NCI-H1436 treated with DMSO at 0.1 percent for 48 hours (cell line): ENCODE measurements at places on chromosomes 2 and 18.

GRCh38 chr2:26952374-26952773, 18.1 kb upstream of the MAPRE3 start:
- DNase-seq = no peak

DNA sequence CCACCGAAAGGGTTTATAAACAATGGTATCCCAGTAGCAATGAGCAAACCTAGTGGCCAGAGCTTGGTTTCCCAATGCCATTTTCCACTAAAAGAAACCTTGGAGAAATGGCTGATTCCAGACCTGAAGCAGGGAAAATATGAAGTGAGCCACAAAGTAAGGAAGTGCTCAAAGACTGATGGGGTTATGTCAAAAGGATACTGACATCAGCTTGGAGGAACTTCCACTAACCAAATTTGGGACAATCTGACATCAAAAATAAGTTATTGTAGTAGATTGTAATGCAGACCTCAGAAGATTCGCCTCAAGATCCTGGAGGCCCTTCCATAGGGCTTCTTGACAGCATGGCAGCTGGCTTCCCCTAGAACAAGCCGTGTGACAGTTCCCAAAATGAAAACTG, 79.4 kb upstream of the SP3 start:
- DNase-seq = no peak

- DNase-seq = no peak
Observed at GRCh38 chr2:144660518-144661316, 140.8 kb upstream of the ZEB2 start.

DNA sequence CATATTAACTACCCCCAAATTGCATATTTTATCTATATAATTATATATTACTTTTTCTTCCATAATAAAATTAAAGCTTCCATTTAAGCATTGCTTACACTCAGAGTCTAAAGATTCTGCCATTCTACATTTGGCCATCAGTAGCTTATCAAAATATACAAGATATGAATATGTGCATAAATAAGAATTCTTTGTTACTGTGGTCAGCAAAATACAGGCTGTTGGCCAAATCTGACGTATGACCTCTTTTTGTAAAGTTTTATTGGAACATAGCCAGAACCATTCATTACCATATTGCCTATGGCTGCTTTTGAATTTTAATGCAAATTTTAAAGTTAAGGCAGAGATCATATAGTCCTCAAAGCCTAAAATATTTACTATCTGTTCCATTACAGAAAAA, 643.9 kb upstream of the VRK2 start:
- DNase-seq = no peak

DNA sequence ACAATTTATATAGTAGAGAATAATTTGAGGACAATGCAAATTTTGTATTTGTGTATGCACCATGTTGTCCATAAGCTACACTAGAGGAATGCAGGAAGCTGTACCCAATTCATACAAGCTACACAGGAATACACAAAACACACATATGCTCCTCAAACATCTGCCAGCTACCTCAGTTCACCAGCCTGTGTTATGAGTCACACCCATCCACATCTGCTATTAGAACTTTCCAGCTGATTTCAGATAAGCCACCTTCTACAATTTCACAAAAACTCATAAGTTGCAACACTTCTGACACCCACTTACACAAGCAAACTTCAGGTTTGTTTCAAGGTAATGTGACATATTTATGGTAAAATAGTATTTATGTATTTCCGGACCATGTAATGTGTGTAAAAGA, 438.9 kb downstream of the SATB2 start:
- no peak for DNase-seq

DNA sequence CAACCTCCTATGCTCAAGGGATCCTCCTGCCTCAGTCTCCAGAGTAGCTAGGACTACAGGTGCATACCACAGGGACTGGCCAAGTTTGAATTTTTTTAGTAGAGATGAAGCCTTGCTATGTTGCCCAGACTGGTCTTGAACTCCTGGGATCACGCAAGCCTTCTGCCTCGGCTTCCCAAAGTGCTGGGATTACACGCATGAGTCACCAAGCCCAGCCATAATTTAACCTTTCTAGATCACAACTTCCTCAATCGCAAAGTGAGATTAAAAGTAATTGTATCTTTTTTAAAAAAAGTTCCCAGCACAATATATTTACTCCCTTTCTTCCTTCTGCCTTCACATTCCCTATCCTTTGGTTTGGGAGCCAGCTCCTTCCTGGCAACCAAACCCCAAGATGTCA, 5.8 kb upstream of the PPP1CB start:
- DNase-seq = no peak

- DNase-seq = no peak
Observed at GRCh38 chr18:56112013-56112749, 524.2 kb upstream of the TCF4 start.

DNA sequence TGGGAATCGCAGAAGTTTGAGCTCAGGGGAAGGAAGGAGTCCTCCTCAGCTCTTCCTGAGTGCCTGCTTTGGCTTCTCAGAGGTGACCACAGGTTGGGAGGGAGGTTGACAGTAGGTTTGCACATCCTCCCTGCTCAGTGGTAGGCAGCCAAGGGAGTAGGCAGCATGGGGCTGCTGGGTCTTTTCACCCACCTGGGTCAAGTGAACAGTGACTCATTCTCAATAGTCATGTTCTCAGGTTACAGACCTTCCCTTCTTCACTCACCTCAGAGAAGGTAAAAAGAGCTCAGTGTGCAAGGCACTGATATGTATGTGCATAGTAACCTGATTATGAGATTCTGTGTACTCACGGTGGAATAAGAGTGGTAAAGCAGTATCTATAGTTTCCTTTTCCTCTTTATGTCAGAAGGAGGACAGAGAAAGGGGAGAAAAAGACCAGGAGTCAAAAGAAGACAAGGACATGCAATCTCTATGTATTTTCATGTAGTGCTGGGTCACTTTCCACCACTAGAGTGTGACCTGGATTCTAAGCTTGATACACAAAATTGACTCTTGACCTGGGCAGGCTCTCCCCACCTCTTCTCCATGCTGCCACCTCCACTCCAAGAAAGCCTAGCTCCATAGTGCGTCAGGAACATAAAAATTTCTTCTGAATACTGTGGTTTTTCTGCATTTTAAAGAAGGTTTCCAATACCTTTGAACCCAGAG, 36.5 kb upstream of the ASNSD1 start:
- no peak for DNase-seq

DNA sequence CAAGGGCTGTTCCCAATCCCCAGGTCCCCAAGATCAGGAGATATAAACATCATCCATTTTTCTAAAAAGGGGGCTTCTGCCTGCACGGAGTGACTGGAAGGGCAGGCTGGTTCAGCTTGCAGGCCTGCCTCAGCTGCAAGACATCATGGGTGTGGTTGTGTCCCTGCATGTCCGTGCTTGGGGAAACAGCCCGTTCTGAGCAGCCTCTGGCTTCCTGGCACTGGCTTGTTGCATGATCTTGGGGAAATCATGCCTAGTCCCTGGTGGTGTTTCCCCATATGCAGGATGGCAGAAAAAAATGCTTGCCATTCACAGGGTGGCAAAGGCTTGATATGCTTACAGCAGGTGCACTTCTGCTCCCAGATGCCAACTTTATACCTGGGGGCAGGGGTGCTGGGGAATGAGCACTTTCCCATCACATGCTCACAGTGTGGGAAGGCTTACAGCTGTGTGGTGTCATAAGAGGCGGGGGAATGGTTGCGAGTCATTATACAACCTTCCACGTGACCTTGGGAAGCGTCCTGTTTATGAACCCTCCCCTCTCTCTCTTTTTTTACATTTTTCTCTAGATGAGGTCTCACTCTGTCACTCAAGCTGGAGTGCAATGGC, 7.2 kb downstream of the PCARE start:
- DNase-seq = no peak

- DNase-seq = no peak
Observed at GRCh38 chr2:239008004-239008403, 160.1 kb downstream of the TWIST2 start.

GRCh38 chr2:109538546-109538945, 75.2 kb downstream of the SEPTIN10 start:
- DNase-seq = no peak

GRCh38 chr2:223102040-223102400, 50.0 kb downstream of the KCNE4 start:
- DNase-seq = no peak

GRCh38 chr2:102109016-102109415, 33.5 kb upstream of the IL1R1 start:
- DNase-seq = no peak

- DNase-seq = no peak
Observed at GRCh38 chr2:127139766-127140165, 32.8 kb upstream of the BIN1 start.

DNA sequence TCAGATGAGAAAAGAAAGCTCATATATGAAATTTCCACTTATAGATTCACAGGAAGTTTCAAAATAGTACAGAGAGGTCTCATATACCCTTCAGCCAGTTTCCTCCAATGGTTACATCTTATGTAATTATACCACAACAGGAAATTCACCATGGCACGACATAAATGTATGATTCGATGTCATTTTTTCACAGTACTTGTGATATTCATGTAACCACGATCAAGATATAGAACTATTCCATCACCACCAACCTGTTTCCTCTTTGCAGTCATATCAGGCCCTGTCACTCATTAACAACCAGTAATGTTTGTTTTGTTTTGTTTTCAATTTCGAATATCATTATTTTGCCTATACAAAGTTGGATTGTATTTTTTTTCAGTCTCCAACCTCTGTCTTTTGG, 314.3 kb upstream of the POU3F3 start:
- no peak for DNase-seq

- no peak for DNase-seq
Observed at GRCh38 chr2:226661789-226662545, 137.7 kb downstream of the IRS1 start.

GRCh38 chr18:33404244-33404873, 36.2 kb downstream of the CCDC178 start:
- DNase-seq = no peak

DNA sequence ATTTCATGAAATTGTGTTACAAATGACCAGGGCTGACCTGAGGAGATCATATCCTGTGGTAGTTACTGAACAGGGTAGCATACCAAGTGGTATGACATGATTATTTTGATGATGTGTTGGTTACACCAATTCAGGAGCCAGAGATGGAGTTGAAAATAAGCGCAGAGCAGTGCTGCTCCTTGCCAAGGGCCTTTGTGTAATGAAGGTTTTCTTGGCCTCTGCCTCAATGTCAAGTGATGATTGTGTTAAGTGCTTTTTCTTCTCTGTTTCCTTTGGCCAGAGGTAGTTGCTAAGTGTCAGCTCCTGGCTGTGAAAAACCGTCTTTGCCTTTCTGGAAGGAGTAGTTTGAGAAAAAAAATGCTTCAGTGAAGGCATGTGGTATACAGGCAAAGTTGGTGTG, 131.2 kb downstream of the CERS6 start:
- DNase-seq = no peak

DNA sequence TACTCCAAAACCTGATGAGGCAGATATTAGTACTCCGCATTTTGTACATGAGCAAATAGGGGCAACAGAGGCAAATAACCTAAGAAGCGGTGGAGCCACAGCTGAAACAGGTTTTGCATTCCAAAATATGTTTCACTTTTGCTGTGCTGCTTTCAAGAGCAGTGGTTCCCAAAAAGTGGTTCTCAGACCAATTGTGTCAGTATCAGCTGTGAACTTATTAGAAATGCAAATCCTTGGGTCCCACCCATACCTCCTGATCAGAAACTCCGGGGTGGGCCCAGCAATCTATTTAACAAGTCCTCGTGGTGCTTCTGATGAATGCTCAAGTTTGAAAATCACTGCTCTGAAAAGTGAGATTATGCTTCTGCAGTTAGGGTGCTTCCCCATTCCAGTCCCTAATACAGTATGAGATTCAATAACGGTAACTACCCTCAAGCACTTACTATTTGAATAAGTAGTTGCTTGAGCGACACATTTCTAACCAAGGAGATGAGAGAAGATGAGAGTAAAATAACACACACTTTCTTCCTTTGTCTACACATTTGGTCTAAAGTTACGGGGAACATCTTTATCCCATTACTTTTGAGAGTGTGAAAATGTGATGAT, 17.8 kb upstream of the TCF4 start:
- no peak for DNase-seq

- no peak for DNase-seq
Observed at GRCh38 chr2:110843496-110843895, 111.1 kb downstream of the ACOXL start.

- no peak for DNase-seq
Observed at GRCh38 chr18:36536426-36536825, 238.9 kb downstream of the FHOD3 start.

GRCh38 chr2:8022908-8023640, 658.8 kb upstream of the ID2 start:
- DNase-seq = no peak
